ENCODE measurements at places on chromosomes 12 and 14.

DNA sequence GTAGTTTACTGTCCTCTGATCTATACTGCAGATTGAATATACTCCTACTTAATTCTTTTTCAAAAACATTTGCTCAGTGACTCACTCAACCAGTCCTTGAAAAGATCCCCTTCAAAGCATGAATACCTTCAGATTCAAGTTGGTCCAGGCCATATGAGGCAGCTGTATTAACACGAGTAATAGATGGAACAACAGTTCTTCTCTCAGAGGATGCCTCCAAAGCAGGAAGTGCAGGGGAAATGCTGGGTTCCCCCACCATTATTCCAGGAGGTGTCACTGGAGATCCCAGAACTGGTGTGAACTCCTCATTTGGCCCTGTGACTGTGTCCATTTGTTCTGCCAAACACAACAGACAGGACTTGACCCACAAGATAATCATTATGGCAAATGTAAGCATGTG, 20.6 kb downstream of the ARMH4 start:
- no peak for DNase-seq

- no peak for DNase-seq
These were observed 161.6 kb upstream of the PRMT8 start for GRCh38 chr12:3329361-3329760.

DNA sequence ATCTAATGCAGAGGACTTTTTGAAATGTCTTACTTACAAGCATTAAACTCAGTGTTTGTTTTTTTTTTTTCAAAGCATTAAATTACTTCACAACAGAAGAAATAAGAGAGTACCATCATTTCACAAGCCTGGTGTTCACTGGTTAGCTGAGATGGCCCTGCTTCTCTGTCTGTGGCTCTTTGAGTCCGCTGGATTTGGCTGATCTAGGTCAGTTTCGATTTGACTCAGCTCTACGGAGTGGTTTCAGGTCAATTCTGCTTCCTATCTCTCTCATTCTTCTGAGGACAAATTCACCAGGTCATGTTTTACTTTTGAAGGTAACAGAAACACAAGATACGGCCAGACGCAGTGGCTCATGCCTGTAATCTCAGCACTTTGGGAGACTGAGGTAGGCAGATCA, 1066.1 kb downstream of the FLRT2 start:
- DNase-seq, result no peak

GRCh38 chr14:52049721-52050588, 18.9 kb downstream of the NID2 start:
- DNase-seq, result no peak

DNA sequence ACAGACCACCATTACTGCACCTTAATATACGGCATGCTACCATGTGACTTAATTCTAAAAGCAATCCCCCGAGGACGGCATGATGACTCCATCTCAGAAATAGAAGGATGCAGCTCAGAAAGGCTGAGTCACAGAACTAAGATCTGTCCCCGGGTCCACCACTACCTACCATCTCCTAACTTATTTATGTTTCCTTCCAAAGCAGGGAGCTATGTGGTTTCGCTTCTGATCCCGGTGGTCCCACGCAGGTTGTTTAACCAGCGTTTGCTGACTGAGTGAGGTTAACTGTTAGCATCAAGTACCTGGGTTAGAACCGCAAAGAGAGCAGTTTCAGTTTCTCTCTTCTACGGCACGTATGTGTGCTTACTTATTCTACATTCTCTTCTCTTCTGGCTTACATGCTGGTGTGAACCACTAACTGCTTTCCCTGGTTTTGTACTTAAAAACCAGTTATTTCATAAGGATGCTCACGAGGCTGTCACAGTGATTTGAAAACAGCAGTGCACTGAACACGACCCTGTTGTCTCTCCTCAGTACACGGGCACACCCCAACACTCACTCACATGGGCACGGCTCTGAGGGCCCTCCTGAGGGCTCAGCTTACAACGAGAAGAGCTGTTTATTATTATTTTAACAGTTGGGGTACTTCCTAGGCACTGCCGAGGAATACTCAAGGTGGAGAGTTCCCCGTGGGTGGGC, 66.7 kb downstream of the CCDC88C start:
- no peak for DNase-seq
